ENCODE measurements at places on chromosomes 7 and 10. TPM values are rescaled to one million over a fixed set of nuclear protein-coding genes. Genes with fewer than 3 reads are reported as not detected.

The CFAP46 gene
- total RNA-seq: 1.1 TPM

GRCh38 chr10:16602104-16602775 is 80.6 kb upstream of the C1QL3 start:
- no peak for DNase-seq

DNA sequence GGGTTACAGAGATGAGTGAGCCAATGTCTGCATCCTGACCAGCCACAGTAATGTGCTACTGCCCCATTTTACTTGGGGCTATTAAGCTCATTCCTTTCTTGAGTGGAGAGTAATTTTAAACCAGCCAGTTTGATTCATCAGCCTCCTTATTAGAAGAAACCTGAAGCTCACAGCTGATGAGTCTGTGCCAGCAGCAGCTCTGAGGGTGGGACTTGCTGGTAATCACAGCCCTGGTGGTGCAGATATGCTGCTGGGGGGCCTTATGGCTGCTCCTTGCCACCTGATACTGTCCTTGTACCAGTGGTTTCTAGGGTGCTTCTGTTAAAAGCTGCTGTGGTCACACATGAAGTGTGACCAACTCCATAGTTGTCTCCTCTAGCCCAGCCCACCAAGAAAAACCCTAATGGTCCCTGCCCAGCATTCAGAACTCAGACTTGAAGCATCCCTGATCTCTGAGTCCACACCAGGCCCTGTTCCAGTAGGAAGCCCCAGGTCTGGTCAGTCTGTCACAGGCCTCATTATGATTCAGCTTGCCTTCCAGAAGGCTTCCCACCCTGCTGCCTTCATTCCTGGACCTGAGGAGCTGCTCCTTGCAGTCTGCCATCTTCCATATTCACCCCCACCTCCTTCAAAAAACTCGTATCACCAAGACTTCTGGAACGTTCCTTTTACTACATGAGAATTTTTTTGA is 28.9 kb upstream of the RBM20 start:
- DNase-seq: no peak

The IPMK gene
- 7.2 TPM for total RNA-seq

- no peak for DNase-seq
Observed at GRCh38 chr10:652233-652632, 37.2 kb downstream of the DIP2C start.

DNA sequence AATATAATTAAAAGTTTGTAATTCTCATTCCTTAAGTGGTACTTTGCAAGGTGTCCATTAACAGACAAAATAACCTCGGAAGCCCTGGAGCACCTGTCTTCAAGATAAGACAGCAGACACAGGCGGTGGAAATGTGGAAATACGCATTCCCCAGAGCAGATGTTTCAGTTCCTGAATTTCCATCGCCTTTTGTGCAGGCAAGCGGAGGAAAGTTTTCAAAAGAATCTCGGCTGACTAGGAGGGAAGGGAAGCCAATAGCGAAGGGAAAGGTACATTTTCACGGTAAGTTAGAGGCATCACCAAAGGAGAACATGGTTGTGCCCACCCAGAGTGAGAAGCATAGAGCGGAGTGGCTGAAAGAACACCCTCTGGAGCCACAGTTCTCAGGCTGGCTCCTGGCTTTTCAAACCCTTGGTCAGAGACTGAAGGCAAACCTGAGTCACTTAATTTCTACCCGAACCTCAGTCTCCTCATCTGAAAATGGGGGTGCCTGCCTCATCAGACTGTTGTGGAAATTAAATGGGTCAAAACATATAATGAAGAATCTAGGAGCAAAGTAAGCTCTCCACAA is 13.6 kb downstream of the CPA1 start:
- no peak for DNase-seq

- no peak for DNase-seq
Observed at GRCh38 chr10:106612381-106612780, 552.1 kb downstream of the SORCS1 start.

All from sciatic nerve (tissue), 2 donors.